ENCODE measurements at places on chromosomes 7 and 10.

- DNase-seq = peak; percentile 5
These were observed 5.7 kb downstream of the ARPC1B start for GRCh38 chr7:99380032-99380822.

DNA sequence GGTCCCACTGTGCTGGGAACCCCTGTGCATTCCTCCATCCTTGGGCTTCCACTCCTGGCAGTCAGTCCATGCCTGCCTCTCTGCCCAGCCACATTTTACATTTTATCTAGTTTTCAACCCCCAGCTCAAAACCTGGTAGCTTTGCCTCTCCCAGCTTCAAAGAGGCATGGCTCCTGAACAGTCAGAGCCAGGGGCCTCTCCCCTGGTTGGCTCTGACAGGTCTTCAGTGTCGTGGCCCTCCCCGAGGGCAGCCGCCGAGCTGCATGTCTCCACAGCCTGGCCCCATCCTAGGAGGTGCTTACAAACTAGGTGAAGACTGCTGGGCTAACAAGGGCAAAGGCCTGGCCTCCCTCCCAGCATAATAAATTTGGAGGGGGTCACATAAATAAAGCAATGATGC lies 14.8 kb downstream of the COBL start:
- no peak for DNase-seq

DNA sequence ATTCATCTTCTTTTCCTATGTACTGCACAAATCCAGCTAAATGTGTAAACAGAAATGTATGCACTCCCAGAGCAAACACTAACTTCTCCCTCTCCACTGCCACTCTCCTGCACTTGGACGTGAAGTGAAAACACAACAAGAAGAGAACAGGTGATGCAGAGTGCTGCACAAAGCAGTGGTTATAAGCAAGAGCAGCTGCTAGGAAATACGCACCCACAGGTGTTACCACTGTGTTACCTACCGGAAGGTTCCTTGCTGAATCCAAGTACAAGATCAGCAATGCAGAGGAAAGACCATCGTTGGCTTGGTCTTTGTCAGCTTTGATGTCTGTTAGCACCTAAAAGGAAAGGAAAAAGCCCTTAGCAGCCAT lies 54.6 kb upstream of the NCAPG2 start:
- no peak for DNase-seq

DNA sequence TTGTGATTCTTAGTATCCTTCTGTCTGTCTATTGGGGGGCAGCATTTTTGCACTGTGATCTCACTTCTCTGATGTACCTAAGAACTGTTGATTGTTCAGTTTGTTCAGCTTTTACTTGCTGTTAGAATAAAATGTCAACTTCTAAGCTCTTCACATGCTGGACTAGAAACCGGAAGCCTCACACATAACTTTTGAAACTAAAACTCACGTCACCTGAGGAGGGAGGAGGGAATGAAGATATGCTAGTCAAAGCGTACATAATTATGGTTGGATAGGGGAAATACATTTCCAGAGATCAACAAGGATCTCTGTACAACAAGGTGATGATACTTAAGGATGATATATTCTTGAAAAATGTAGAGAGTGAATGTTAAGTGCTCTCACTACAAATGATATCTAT lies 609.7 kb downstream of the INHBA start:
- no peak for DNase-seq

GRCh38 chr10:7498111-7498510 lies 87.3 kb upstream of the SFMBT2 start:
- no peak for DNase-seq

DNA sequence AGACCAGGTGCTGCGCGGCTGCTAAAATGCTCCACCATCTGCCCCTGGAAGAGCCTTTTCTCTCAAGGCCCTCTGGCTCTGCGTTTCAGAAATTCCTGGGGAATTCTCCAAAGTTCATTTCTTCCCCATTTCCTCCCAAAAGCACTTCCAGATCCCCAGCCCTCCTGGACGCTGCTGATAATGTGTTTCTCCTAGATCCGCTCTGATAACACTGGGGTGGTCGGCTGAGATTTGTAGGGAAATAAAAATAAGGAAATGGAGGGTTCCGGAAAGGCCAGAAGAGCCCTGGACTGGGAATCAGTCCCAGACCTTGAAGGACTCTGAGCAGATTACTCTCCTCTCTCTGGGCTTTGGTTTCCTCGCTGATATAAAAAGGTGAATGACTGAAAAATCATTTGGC lies 28.1 kb downstream of the COL13A1 start:
- no peak for DNase-seq

GRCh38 chr10:865924-866576 lies 65.5 kb downstream of the LARP4B start:
- no peak for DNase-seq

DNA sequence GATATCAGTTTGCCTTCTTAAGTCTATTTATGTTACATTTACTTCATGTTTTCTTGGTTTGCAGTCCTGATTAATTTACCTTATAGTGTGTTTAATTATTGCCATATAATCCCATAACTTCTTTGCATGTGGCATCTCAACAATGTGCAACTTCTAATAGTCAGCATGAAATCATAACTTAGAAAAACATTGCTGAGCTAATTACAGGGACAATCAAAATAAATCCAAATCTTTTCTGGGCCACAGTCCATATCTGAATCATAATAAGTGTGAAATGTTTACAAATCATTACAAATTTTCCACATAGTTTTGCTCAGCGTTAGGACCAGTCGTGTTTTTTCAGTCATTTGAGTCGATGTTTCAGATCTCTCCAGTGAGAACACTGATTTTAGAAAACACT lies 29.1 kb upstream of the CABCOCO1 start:
- DNase-seq = no peak

DNA sequence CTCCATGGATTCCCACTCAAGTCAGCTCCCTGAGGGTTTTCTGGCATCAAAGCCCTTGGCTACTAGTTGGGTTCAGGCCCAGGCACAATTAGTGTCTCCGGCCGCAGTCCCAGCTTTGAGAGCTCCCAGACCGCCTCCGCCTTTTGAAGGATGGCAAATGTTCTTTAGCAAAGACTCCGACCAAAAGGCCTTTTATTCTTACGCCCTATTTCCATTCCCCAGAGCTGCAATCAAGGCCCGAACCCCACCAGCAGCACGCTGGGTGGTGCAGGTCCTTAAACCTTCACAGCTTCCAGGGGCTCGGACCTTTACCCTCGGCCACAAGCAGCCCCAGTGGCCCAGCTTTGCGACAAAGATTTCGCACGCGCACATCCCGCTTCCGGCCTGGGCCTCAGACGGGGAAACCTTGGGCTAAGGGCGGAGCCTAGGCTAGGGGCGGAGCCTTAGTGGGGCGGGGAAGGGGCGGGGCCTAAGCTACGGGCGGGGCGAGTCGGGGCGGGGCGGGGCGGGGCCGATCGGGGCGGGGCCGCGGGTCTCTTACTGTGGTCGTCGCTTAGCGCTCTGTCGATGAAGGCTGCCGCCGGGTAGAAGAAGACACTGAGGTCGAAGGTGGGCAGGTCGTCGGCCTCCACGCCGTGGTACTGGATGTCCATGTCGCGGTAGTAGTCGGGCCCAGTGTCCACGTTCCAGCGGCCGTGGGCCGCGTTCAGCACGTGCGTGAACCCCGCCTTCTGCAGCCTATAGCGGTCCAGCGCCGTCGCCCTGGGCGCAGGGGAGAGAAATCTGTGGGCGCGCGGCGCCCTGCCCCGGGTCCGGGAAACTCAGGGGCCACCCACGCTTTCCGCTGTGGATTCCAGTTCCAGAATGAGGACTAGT lies 68.0 kb upstream of the SAMD8 start:
- no peak for DNase-seq

DNA sequence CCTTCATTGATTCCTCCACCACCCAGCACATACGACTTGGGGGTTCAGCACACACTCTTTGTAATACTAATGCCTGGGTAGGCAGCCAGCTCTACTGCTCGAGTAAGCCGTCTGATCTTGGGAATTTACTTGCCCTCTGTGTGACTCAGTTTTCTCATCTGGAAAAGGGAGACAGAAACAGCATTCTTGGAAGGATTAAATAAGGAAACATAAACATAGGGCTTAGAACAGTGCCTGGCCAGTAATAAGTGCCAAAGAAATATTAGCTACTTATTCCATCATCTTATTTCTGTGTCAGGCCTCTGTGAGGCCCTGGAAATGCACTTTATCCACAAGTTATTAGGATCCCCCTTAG lies 130.1 kb downstream of the TNS3 start:
- DNase-seq = no peak

DNA sequence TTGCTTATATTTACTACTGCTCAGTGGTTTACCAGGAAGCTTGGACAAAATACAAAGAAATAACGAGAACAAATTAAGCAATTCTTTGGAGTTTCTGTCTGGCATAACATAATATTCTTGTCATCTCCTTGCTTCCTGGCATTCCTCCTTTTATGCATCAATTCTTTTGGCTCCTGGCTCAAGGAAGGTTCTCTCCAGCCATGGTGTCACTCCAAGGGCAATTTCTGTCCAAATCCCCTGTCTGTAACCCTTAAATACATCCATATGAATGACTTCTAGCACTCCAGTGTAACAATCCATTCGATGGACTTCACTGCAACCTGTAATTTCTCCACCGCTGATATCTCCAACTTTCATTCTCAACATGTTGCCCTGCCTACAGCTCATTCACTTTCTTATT lies 617.7 kb upstream of the ANKRD30A start:
- no peak for DNase-seq

DNA sequence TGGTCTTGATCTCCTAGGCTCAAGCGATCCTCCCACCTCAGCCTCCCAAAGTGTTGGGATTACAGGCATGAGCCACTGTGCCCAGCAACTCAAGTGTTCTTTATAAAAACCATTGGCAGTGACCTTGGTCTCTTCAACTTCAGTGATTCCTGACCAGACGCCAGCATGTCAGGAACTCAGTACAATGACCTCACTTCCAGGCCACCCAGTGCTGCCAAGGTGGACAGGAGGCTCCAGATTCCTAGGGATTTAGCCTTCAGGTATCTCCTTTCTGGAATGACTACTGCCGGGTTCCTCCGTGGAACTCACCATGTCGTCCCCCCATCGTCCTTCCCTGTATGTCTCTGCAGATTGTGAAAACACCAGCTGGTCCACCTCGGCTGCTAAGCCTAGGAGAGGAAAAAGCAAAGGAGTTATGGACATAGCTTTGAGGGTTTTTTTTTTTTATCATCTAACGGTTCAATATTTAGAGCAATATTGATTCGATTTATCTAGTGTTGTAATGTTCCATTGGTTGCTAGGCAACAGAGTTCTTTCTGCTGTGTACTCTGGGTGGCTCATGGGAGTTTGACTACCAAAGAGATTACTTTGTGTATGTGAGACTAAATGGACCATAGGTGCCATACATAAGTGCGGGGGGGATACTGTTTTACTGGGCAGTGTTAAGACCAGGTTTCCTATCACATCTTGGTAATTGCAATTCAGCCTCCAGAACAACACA lies 425.8 kb upstream of the AUTS2 start:
- DNase-seq = no peak

All from NCI-H1694 treated with DMSO at 0.1 percent for 48 hours (cell line).